Amniotic epithelial cell (primary cell): ENCODE measurements at places on chromosomes 2 and 18.

DNA sequence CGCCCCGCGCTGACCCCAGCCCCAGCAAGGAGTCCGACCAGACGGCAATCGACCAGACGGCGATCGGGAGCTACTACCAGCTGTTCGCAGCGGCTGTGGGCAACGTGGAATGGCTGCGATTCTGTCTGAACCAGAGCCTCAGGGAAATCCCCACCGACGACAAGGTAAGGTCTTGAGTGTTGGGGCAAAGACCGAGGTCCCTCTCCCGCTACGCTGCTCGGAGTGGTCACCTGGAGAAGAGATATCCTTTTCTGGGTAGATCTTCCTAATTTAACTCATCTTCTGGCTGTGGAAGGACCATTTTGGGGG lies 704 bp downstream of the ANKRD53 start:
- no peak for DNase-seq

GRCh38 chr18:35041815-35042387 lies 688 bp downstream of the MAPRE2 start:
- DNase-seq, result no peak

DNA sequence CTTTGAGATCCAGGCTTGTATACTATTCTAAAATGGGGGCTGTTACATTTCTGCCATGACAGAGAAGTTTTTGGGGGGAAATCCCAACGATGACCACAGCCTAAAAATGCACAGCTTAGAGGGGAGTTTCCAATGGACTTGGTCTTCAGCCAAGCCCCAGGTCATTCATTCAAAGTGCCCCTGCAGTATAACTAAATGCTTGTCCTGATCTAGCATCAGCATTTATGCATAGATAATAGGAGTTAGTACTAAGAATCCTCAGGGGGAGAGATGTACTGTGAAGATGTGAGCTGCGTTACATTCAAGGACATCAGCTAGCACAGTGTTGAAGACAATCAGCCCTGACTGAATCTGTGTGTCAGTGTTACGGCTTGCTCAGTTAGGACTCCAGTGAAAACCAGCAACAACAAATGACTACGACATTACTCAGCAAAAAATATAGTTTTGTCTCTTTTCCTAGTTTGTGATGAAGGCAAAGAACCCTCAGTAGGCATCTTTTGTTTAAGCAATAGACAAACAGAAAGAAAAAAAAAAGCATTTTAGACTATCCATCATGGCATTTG lies 160.9 kb downstream of the ZEB2 start:
- DNase-seq, result peak; percentile 66

DNA sequence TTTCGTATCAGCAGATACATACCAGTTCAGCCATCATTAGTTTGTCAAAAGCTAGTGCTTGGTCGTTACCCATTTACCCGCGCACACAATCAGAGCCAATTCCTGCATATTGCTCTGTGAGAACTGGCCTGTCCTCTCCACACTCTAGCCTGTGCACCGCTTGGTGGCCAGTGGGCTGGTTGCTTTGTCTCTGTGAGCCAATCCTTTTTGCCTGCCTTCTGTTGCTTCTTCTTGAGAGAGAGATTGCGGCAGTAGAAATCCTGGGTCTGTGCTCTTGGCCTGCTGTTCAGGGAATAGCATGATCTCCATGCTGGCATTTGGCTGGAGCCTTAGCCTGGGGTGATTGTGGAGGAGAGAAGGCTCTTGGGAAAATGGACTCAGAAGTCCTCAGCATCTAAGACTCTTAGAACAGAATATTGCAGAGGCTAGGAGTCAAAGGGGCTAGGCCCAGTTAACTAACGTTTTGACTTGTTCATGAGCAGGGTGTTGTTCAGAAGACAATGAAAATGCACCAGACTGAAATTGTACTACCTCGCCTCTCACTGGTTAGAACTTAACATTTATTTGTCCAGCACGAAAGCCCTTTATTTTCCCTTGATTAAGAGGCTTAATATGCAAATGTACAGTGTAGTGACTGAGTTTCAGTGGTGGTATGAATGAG lies 37.1 kb downstream of the MAP4K4 start:
- no peak for DNase-seq

- no peak for DNase-seq
Measured at GRCh38 chr2:47617028-47617427, 165.9 kb upstream of the MSH6 start.

GRCh38 chr18:34729264-34729663 lies 19.2 kb downstream of the DTNA start:
- peak; percentile 64 for DNase-seq

GRCh38 chr2:60840880-60841279 lies 40.5 kb upstream of the REL start:
- DNase-seq, result no peak

GRCh38 chr2:129761569-129762021 lies 217.9 kb upstream of the RAB6C start:
- no peak for DNase-seq

DNA sequence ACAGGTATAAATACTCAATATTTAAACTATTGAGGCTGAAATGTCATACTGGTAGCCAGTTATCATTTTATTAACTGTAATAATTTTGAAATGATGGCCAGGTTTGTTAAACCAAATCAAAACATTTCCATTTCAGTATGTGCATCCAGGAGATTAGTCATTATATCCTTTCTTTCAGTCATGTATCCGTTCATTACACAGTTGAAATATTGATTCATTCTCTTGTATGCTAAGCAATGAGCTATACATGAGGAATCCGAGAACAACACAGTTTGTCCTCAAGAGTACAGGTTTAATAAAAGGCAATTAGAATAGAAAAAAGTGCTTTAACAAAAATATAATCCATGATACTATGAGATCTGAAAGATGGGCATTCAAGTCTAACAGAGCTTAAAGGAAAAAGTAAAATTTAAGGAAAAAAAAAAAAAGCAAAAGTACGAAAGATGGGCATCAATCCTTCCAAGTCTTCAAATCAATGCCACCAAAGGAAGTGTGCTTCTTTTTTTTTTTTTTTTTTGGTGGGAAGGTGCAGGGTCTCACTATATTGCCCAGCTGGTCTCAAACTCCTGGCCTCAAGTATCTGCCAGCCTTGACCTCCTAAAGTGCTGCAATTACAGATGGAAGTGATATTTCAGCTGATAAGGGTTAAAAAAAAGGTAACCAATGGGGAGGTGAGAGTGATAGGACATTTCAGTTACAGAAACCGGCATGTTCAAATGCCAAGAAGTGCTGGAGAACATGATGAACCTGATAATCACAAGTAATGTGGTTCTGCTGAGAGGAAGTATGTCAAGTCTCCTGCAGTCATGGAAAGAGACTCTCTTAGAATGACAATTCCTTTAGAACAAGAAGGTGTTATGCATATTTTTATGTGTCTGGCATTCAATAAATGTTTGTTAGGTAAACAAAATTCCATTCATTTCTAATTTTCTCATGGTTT lies 35.8 kb downstream of the PUM2 start:
- DNase-seq, result no peak

DNA sequence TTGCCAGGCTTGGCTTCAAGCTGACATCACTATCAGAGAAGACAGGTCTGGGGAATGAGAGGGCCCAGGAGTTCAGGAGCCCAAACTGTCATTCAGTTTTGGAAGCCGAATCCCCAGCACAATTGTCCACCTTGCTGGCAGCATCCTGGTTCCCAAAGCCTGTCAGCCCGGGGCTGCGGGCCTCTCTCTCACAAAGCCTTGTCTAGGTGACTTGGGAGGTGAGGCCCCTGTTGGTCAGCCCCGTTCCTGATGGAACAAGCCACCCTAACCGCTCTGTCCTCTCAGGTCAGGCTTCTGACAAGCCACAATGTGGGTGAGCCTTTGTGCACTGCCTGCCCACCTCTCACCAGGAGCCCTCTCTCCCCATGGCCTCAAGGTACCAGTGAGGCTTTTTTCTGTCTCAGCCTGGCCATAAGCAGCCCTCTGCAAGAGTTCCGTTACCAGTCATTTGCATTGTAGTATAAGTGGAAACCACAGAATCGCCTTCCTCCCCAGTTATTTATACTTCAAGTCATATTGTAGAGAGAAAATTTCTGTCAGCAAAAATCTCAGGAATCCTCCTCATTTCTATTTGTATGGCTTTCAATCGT lies 100.6 kb downstream of the MSH2 start:
- DNase-seq, result no peak

DNA sequence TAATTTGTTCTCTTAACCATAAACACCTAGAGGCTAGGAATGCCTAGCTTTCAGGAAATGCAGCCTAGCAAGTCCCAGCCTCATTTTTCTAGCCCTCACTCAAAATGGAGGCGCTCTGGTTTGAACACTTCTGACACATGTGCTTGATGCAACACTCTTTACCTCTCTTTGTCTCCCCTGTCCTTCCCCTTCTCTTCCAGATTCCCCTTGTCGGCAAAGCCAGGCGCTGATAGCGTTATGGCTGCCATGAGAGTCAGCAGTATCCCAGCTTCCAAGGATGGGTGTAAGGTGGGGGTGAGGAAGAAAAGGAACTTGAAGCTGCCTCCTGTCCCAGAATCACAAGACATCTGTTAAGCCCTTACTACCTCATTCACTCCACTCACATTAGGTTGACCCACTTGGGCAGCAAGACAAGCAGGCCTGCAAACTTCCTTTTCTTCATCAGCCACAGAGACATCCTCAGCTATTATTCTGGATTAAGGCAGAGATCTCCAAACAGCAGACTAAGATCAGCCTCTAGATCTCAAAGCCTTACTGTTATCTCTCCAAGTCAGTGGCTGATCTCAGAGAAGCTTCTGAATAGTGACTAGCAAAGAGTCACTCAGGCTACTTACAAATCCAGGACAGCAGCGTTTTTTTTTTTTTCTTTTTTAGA lies 1.9 kb upstream of the ST3GAL5 start:
- DNase-seq, result peak; percentile 39

DNA sequence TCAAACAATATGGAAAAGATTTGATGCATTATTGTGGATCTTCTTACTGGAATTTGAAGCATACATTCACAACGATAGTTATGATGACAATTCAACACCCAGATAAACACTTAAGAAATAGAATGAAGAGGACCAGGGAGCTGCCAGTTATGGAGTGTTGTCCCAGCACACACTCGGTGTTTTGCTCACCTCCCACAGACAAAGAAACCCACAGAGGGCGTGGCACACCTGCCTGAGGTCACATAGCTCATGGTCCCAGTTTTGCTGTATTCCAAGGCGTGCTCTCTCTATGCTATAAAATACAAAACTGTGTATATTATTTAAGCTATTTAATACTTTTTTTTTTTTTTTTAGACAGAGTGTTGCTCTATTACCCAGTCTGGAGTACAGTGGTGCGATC lies 31.1 kb downstream of the EFR3B start:
- no peak for DNase-seq

DNA sequence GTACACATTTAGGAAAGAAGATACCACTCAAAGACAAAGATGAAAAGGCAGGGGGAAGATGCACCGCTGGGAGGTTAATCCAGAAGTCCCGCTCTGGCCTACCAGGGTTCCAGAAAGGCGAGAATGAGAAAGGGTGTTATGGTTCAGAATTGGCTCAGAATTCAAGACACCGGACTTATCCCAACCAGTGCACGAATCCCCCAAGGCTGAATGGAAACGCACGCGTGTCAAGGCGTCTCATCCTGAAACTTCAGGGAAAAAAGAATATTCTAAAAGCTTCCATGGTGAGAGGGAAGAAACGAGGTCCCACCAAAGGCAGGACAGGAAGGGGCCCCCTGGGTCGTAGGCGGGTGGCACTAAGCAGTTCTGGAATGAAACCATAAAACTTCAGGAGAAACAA lies 71.9 kb downstream of the SLC66A2 start:
- no peak for DNase-seq

- DNase-seq, result no peak
Measured at GRCh38 chr2:230898016-230898712, 26.9 kb downstream of the GPR55 start.

- DNase-seq, result no peak
Measured at GRCh38 chr2:108355906-108356734, 21.6 kb upstream of the SULT1C4 start.

GRCh38 chr18:76993573-76993972 lies 139.0 kb downstream of the MBP start:
- DNase-seq, result no peak

DNA sequence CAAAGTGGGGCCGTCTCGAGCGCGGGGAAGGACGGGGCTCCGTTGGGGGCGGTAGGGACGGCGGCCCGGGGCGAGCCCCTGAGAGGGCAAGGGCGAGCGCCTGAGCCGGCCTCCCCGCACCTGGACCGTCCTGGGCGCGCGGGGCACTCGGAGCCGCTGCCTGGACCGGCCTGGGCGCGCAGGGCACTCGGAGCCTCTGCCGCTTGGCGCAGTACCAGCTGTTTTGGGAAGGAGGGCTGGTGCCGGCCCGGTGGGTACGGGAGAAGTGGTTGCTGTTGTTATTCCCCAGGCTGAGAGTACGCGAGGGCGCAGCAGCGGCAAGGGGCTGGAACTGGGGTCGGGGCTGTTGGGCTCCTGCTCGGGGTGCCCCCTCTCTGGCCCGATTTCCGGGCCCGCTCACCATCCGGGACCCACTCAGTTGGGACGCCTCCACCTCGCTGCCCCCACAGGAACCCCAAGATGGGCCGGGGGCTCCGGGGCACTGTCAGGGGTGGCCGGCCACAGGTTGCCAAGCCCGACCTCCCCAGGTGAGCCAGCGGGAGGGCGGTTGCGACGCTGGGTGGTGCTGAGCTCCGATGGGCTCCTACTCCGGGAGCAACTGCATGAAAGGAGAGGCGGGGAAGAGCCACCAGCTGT lies 579 bp downstream of the ARHGEF4 start:
- DNase-seq, result no peak

DNA sequence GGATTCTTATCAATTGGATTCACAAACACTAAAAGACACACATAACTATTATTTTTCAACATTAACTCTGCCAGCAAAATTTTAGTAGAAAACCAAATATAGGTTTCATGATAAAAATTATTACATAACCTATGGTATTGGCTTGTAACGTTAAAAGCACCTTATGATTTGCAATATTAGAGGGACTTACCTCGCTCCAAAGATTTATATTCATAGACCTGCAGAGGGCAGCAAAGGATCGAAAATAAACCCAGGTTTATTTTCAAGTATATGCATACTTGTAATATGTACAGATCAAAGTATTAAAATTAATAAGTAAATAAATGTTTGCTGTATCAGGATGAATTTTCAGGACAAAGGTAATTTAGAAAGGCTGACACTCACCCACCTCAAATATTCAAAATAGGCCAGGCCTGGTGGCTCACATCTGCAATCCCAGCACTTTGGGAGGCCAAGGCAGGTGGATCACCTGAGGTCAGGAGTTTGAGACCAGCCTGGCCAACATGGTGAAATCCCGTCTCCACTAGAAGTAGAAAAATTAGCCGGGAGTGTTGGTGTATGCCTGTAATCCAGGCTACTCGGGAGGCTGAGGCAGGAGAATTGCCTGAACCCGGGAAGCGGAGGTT lies 45.3 kb downstream of the LRPPRC start:
- peak; percentile 48 for DNase-seq

GRCh38 chr18:74389991-74390390 lies 67.1 kb downstream of the DIPK1C start:
- DNase-seq, result no peak

- DNase-seq, result no peak
Measured at GRCh38 chr18:58349650-58350049, 279.2 kb downstream of the ALPK2 start.

- no peak for DNase-seq
Measured at GRCh38 chr2:161708350-161708975, 84.2 kb downstream of the SLC4A10 start.
